ENCODE measurements at places on chromosomes 6 and 20. TPM values are rescaled to one million over a fixed set of nuclear protein-coding genes. Genes with fewer than 3 reads are reported as not detected.

- DNase-seq = peak; percentile 49
Observed at GRCh38 chr6:166106076-166106686, 61.5 kb downstream of the TBXT start.

DNA sequence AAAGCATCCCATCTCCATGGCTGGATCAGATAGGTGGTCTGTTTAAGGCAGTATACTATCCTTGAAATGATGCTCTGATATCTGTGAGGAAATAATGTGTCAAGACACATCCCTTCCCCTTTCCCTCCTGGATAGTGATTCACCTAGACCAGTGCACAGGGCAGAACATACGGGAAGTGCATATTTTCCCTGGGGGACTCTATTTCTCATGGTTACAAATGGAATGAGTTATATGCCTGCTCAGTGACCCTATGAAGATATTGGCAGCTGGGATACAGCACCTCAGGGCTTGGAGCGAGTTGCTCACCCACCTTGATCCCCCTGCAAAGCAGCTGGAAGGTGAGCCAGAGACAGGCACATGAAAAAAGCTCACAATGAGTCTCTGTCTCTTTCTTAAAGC is 67.5 kb upstream of the PRL start:
- no peak for DNase-seq

- DNase-seq = no peak
Observed at GRCh38 chr20:50229156-50229607, 38.6 kb downstream of the CEBPB start.

GRCh38 chr6:161721511-161721910 is 447.6 kb upstream of the AGPAT4 start:
- DNase-seq = no peak

- no peak for DNase-seq
Observed at GRCh38 chr6:92504509-92504908, 914.9 kb downstream of the EPHA7 start.

DNA sequence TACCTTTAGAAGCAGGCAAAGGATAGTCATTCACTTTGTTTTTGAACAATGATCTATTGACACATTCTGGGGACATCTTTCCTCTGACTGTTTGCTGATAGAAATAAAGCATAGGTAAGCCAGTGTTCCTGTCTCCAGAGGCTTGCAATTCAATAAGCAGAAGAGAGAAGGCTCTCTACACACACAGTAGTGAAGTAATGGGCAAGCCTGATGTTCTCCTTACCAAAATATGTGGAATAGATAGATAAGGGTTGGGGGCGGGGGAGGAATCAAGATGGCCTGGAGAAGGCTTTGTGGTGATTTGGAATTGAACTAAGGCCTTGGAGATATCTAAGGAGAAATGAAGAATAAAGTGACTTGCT is 27.3 kb downstream of the PAQR8 start:
- no peak for DNase-seq

- DNase-seq = no peak
Observed at GRCh38 chr6:74932232-74932888, 273.5 kb downstream of the COL12A1 start.

- no peak for DNase-seq
Observed at GRCh38 chr20:54162378-54163009, 11.3 kb downstream of the CYP24A1 start.

DNA sequence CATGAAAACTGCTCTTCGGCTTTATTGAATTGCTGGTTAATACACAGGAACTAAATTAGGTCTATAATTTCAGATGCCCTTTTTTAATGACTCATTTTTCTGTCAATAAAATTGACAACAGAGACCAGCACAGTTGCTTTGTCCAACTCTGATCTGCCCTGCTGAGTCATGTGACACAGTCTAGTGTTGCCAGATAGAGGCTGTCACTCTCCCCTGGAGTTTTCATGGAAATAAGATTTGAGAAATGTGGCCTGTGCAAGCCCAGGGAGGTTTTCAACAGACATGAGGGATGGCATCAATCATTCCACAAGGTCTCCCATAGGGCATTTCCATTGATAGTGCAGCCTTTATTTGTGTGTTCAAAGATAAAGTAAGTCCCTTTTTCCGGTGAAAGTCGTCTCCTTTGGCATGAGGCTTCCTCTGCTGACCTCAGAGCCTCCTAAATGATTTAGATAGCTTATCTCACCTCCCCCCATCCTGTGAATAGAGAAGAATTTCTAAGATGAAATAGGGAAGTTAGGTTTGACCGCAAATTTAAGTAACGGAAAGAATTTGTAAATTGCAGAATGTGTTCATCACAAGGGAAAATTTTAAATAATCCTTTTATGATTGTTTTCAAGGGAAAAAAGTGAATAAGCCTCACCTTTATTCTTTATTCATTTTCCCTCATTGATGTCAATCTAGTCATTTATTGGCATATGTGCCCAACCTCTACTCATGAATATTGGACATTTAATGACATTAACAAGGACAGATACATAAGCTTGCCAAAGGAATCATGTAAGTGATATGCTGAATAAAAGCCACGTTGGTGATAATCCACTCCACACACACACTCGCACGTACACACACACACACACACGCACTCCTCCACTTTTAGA is 277.7 kb downstream of the ADGB start:
- peak; percentile 4 for DNase-seq

DNA sequence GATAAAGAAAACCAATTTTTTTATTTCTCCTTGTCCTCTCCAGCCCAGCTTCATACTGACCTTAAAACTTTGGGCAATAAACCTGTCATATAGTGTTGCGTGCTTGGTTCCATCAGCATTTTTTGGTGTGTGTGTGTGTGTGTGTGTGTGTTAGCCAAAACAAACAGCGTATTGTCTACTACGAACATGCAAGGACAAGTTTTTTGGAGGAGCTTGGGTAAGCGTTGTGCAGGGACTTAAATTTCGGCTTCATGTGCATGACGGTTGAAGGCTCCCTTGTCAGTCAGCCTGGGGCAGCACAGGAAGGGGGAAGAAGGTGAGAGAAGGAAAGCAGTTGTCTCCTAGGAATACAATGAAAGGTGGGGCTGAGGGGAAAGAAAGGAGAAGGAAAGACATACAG is 62.0 kb upstream of the PAX1 start:
- no peak for DNase-seq

GRCh38 chr6:86715676-86716075 is 221.7 kb upstream of the HTR1E start:
- no peak for DNase-seq

GRCh38 chr6:135144673-135145062 is 36.4 kb upstream of the MYB start:
- no peak for DNase-seq

DNA sequence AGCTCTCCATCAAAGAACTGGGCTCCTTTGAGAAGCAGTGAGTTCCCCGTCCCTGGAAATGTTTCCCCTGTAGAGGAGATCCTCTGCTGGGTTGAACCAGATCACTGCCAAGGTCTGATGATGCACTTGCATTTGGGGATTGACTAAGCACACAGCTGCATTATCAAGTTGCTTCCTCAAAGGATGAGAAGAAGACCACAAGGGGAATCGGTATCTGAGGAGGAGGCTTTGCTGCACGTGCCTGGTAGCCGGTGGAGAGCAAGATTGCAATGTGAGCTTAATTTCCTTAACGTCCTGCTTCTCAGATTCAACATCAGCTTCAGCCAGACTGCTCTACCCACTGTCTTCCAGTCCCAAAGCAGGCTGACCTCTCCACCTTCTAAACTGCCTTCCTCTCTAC is 128.8 kb upstream of the STMND1 start:
- DNase-seq = no peak

DNA sequence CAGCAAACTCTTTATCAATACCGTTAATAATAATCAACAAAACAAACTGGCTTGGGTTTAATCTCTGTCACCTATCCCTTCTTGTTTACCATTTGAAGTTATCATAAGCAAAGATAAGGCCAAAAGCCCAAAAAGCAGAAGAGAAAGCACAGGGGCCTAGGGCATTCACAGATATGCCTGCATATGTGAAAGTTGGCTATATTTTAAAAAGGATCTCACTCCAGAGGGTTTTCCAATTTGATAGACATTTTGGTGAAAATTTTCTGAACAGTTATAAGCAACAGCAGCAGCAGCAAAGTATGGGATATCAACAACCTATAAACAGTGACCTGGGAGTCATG is 101.1 kb downstream of the ATXN1 start:
- DNase-seq = no peak

- peak; percentile 62 for DNase-seq
Observed at GRCh38 chr6:137313928-137314855, 95.0 kb upstream of the IFNGR1 start.

GRCh38 chr6:153938876-153939275 is 100.2 kb upstream of the OPRM1 start:
- DNase-seq = no peak

GRCh38 chr6:140366991-140367390 is 992.5 kb upstream of the CITED2 start:
- DNase-seq = peak; percentile 39

DNA sequence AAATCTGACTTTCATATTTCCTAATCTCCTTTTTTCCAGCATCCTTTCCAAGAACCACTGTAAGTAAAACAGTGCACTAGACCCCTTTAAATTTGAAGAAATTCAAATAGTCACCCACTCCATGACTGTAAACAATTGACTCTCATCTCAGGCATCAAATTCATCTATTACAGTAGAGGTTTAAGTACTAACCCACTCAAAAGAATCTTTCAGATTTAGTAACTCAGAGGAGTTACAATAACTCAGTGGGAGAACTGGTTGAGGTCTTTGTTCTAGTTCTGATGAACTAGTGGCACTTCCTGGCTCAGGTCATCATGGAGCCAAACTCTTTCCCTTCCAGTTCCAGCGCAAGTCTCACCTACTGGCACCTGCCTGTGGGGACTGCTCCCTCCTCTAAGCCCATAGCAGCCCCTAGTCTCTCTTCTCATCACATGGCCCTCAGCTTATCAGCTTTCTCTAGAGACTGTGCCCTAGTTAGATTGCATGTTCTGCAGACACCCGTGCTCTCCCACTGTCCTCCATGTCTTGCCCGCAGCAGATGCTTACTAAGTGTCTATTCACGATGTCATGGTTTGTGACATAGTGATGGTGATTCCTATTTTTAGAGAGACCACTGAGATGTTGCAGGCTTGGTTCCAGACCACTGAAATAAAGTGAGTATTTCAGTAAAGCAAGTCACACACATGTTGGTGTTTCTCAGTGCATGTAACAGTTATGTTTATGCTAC is 196.2 kb downstream of the TBC1D7 start:
- no peak for DNase-seq

GRCh38 chr6:24924580-24925356 is 11.0 kb downstream of the RIPOR2 start:
- DNase-seq = no peak

GRCh38 chr6:169185692-169186485 is 67.8 kb downstream of the THBS2 start:
- DNase-seq = no peak

DNA sequence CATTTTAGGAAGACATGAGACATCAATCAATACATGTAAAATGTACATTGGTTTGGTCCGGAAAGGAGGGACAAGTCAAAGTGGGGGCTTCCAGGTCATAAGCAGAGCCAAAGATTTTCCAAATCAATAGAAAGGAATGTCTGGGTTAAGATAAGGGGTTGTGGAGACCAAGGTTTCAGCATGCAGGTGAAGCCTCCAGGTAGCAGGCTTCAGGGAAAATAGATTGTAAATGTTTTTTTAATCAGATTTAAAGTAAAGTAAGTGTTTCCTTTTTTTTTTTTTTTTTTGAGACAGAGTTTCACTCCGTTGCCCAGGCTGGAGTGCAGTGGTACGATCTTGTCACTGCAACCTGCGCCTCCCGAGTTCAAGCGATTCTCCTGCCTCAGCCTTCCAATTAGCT is 16.8 kb upstream of the SERPINB9 start:
- no peak for DNase-seq

DNA sequence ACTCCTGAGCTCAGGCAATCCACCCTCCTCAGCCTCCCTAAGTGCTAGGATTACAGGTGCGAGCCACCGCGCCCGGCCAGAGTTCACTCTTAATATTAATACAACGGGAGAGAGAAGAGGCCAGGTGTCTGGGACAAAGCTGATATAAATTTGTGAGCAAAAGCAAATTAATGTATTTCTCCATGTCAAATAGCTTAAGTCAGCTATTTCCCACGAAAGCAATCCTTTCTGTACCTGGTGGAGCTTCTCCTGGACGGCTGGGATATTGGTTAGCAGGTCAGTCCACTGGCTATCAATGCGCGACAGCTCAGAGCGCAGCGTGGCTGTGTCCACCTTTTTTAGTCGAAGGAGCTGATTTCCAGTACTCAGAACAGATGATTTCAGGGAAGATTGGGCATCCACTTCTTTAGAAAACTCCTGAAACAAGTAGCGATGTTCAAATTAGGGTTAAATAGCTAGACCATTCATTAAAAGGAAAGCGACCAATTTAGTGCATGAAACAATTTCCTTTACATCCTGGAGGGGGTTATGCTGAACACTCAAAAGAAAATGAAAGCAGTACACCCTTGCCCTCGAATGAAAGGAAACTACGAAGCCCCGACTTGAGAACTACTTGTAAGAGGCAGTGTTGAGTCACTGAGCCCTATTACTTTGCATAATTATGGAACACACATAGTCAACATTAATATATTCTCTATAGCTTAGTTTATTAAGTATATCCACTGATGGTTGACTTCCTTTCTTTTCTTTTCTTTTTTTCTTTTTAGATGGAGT is 403.4 kb downstream of the SYNE1 start:
- DNase-seq = peak; percentile 73

GRCh38 chr6:34964564-34964963 is 75.5 kb downstream of the ANKS1A start:
- DNase-seq = no peak

DNA sequence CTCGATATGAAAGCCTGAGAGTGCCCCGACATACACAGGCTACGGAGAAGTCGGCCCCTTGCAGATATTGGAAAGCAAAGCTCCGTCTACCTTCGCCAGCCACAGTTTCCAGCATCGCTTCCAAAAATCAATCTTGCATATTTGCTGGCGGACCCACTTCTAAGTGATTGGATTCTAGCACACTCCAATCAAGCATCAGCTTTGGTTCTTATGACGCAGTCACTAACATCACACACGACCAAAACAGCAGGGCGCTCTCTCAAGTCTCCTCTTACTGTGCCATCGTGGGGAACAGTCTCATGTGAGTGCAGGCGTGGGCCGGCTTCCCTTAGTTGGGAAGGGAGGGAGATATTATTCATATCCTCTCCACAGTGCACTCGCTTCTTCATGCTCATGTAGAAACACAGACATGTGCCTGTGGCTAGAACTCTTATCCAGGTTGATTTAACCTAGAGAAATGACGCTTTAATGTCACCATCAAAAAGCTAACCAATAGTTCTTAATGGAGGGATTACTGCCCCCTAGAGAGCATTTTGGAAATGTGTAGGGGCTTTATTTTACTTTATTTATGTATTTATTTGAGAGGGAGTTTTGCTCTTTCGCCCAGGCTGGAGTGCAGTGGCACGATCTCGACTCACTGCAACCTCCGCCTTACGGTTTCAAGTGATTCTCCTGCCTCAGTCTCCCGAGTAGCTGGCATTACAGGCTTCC is 229.8 kb downstream of the SOD2 start:
- no peak for DNase-seq

Gene C6orf118
- not detected for total RNA-seq

Gene KCNS1
- 0.23 TPM for total RNA-seq

Gene BTN1A1
- total RNA-seq = not detected

Gene ZBP1
- total RNA-seq = not detected

Gene GSTA3
- not detected for total RNA-seq

Gene TRIM10
- total RNA-seq = not detected

Gene CALHM5
- total RNA-seq = 6.6 TPM

Gene IL20RA
- total RNA-seq = not detected

Gene NOX3
- total RNA-seq = not detected

Gene MAP7
- 0.42 TPM for total RNA-seq

Gene HTR1E
- not detected for total RNA-seq

Gene COX7A2
- 426 TPM for total RNA-seq

Gene MUC22
- total RNA-seq = not detected

Gene COX4I2
- total RNA-seq = not detected

Data from endothelial cell of umbilical vein (primary cell).